ACHN (cell line): ENCODE measurements at places on chromosomes 16 and 17.

DNA sequence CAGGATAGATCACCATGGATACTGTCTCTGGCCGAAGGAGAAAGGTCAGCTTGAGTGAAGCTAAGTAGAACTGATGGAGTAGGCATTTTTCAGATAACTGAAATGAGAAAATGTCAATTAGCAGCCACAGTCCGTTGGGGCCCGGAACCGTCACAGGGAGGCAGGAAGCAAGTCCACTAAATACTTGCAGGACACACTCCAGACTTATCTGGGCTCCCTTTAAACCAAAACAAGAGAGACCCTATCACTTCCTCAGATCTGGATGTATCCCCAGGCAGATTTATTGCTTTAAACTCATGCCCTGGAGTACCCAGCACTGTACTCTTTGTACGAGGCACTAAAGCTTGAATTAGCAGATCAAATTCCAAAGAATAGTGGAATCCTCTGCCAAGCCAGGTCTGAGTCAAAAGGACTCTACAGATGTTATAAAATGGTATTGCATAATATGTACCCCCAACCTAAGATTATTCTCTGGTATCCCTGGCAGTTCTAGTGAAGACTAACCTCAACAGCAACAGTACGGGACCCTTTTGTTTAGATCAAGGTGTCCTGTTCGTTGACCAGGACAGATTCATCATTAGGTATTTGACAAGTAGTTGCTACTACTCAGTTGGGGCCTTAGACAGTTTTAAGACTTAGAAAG lies 8.1 kb downstream of the ZP2 start:
- DNase-seq, result no peak

- peak; percentile 65 for DNase-seq
Measured at GRCh38 chr16:80778703-80779102, 25.7 kb downstream of the CDYL2 start.

- DNase-seq, result peak; percentile 15
Measured at GRCh38 chr17:28385037-28385400, 13.5 kb downstream of the SARM1 start.

GRCh38 chr17:49748791-49749190 lies 15.1 kb downstream of the FAM117A start:
- DNase-seq, result peak; percentile 49

GRCh38 chr16:86869288-86870022 lies 291.1 kb downstream of the FOXL1 start:
- DNase-seq, result no peak

DNA sequence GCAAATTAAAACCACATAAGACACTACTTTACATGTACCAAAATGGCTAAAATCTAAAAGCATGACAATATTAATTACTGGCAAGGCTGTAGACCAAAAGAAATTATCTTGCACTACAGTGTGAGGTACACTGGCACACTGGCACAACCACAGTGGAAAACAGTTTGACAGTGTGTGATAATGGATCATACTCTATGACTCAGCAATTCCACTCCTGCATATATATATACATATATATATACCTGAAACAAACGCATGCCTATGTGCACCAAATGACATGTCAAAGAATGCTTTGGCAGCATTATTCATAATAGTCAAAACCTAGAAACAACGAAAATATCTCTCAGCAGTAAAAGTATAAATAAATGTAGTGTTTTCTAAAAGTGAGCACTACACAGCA lies 4.6 kb upstream of the DYNLRB2 start:
- no peak for DNase-seq

DNA sequence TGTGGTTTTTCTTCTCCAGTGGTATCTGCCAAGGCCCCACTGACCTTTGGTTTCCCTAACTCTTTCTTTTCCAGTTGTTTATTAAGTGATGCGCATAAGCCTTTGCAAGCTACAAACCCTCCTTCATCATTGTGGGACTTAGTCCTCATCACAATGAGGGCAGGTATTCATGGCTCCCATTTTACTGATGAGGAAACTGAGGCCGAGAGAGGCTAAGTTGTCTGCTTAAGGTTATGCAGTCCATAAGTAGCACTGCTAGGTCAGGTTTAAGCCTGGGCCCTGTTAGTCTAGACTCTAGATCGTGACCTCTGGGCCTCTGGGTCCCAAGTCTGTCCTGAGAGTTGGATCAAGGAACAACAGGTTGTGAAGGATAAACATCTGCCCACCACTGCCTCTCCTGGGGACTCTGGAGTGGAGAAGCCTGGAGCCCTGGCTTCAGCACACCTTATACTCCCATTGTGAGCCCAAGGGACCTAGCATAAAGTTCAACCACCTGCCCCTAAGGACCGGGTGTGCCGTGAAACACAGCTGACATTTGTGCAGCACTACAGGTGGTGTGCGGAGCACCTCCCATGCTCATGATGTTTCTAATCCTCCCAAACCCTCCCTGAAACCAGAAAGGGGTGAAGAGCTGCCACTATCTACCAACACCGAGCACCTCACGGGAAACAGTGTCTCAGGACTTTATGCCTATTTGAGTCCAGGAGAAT lies 5.2 kb upstream of the KCNH6 start:
- no peak for DNase-seq

GRCh38 chr17:5365831-5366230 lies 53.6 kb downstream of the NUP88 start:
- no peak for DNase-seq

DNA sequence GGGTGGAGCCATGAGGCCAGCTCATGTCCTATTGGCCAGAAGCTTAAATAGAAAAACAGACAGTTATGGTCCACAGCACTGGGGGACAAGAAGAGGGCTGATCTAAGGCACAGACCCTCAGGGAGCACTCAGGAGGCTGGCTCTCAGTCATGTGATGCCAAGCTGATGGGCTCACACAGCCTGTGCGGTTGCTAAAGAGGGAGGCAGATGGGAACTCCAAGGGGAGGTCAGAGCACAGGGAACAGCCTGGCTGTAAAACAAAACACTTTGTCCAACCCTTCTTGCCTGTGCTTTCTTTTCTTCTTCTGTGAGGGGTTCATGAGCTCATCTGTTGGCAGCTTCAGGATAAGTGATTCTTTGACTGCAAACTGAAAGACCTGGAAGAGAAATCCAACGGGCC lies 27.2 kb downstream of the CNTNAP1 start:
- DNase-seq, result no peak

DNA sequence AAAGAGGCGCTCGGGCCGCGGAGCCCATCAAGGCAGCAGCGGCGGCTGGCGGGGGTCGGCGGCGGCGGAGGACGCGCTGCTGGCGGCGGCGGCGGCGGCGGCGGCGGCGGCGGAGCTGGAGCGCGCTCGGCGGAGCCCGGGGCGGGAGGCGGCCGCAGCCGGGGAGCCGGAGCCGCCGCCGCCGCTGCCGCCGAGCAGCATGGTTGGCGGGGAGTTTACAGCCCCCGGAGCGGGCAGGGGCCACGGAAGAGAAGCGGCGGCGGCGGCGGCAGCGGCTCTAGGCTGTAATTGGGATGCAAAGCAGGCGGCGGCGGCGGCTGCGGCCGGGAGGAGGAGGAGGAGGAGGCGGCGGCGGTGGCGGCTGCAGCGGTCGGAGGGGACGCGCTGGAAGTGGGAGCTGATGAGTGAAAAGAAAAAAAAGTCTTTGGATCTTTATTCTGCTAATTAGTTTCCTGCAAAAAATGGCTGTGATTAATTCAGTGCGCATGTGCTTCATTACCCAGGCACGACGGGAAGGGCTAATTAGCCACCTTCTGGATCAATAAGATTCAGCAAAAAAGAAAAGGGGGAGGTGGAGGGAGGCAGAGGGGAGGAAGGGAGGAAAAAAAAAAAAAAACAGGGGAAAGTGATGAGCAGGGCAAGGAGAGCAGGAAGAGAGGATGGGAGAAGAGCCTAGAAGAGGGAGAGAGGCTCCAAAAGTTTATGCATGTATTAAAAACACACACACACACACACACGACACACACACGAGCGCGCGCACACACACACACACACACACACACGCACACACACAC lies 10.9 kb upstream of the ZFHX3 start:
- peak; percentile 41 for DNase-seq

DNA sequence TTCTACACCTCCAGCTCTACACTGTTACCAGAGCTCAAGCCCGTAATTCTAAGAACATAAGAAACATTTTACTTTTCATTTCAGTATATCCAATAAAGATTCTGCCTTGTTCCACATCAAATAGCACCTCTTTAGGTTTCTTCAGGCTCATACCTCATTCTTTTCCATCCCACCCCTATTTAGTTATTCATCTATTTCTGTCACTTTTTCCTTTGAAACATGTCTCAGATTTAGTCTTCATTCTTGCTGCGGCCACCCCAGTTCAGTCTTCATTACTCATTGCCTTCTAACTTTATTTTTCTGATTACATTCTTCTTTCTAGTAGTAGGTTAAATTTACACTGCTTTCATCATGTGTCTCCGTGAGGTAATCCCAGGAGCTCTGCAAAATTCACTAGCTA lies 33.5 kb downstream of the PPM1E start:
- DNase-seq, result no peak

GRCh38 chr17:72097144-72097543 lies 23.7 kb upstream of the SOX9 start:
- no peak for DNase-seq

- no peak for DNase-seq
Measured at GRCh38 chr17:31313982-31314781, at the start of gene EVI2B. TSS of gene EVI2B (minus strand) at chr17:31314054. CDS start at chr17:31305609, 8,445 bp downstream.

GRCh38 chr17:67562005-67562404 lies 155.7 kb upstream of the NOL11 start:
- no peak for DNase-seq

- no peak for DNase-seq
Measured at GRCh38 chr16:56038564-56039098, 152.7 kb upstream of the GNAO1 start.

DNA sequence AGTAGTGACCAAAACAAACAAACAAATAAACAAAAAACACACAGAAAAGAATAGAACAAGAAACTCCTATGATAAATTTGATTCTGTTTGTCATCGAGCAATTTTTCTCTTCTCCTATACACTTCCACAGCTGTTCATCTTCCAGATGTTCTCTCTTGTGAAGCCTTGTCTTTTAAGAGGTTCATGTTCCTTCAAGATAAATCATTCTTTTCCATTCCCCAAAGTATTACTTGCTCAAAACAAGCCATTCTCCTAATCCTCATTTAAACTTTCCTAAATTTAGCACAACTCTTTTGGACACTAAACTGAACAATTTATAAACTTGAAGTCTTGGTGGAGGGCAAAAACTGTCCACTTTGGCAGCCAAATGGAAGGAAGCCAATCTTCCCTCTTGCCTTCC lies 103.3 kb downstream of the ABCA8 start:
- DNase-seq, result no peak
